ENCODE measurements at places on chromosomes 12 and 14.
A peak's percentile ranks its signal among the peaks of the same experiment; 100 is the strongest.

- DNase-seq: no peak
These were observed 83.0 kb downstream of the TTC7B start for GRCh38 chr14:90733139-90733808.

GRCh38 chr12:120583478-120584030, 2.4 kb upstream of the POP5 start:
- peak; percentile 29 for DNase-seq

DNA sequence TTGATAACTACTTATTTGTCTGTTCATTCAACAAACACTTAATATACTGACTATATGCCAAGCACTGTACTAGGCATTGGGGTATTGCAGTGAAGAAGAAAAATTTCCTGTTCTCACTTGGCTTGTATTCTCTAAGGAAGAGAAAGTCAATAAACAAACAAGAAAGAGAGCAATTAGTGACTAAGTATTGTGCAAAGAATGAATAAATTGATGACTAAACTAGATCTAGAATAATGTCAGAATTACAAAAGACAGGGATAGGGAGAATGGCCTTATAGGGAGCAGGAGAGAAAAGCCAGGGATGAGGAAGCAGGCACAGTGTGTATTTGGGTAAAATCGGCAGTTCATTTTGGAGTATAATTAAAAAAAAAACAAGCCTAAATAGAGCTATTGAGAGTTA, 4.2 kb upstream of the LIN7A start:
- DNase-seq: no peak

- DNase-seq: no peak
These were observed 430.5 kb downstream of the DPF3 start for GRCh38 chr14:72463291-72463866.

DNA sequence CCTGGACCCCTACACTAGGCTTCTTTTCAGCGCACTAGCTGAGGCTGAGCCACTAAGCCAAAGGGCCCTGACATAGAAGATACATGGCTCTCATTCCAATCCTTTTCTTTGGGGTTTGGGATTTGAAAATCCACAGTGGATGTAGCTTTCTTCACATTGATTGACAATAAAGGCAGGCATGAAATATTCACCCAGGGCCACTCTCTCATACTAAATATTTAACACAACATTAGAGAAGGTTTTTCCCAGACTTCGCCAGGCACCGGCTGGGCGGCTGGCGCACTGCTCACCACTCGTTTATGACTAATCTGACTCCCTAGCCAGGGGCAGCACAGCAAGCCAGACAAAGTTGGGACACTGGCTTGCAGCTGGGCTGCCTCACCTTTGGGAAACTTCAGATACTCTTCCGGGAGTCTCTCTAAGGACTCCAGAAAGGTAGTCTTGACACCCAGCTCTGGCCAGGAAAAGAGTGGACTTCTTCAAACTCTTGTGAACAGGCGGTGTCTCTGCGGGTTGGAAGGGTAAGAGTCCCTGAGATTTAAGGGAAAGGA, 699 bp upstream of the HOXC11 start:
- DNase-seq: no peak

GRCh38 chr12:132558042-132558856, 52.1 kb downstream of the LRCOL1 start:
- DNase-seq: no peak

DNA sequence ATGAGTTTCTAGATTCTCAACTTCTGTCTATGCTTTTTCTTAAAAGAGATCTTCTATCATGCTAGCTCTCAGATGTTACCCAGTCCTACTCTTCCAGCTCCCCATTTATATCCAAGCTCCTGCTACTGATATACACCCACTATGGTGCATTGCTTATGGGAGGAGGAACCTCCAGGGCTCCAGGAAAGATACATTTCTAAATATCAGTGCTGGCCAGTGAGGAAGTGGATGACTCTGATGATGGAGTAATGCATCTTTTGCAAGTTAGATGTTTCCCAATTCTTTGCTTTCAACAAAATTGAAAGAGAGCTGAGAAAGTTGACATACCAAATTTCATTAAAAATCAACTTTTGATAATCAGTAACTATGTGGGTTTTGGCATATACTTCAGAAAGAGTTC, 105.7 kb upstream of the RESF1 start:
- no peak for DNase-seq

GRCh38 chr12:47205532-47206449, 126.0 kb upstream of the AMIGO2 start:
- DNase-seq: no peak

DNA sequence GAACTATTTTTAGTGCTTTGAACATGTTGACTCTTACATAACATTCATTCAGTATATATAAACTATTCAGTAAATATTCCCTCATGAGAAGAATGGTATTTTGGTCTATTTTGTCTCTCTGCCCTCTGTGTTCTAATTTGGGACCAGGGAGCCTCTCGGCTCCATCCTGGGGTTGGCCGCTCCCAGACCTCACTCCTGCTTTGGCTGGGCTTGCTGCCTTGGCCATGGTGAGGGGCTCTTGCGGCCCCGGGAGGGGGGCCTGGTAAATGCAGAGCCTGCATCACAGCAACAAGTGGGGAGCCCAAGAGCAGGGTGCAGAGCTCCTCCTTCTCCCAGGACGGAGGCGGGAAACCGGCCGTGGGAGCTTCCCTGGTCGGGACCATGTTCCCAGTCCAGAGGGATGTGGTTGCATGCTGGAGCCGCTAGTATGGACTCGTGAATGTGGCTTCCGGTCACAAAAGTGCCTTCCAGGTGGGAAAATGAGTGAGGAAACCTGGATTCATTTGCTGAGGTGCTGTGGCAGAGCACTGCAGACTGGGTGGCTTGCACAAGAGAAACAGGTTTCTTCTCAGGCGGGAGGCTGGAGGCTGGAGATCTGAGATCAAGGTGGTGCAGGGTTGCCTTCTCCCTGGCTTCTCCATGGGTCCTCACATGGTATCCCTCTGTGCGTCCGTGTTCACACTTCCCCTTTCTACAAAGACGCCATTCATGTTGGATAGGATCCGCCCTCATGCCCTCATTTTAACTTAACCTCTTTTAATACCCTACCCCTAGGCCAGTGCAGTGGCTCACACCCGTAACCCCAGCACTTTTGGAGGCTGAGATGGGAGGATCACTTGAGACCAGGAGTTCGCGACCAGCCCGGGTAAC, 250.2 kb downstream of the CACNA1C start:
- DNase-seq: no peak

- no peak for DNase-seq
These were observed 427.5 kb upstream of the MIS18BP1 start for GRCh38 chr14:45680531-45680930.

DNA sequence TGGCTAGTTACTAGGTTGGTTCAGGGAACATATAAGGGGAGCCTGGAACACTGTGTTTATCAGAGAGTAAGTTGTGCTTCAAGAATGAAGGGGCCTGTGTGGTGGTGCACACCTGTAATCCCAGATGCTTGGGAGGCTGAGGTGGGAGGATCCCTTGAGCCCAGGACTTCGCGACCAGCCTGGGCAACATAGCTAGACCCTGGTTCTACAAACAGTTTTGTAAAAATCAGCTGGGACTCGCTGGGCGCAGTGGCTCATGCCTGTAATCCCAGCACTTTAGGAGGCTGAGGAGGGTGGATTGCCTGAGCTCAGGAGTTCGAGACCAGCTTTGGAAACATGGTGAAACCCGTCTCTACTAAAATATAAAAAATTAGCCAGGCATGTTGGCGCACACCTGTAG, 42.1 kb upstream of the GPR132 start:
- DNase-seq: no peak

GRCh38 chr12:13371797-13372196, 175.3 kb downstream of the EMP1 start:
- DNase-seq: no peak

GRCh38 chr12:31106101-31106803, 32.6 kb downstream of the DDX11 start:
- peak; percentile 29 for DNase-seq

DNA sequence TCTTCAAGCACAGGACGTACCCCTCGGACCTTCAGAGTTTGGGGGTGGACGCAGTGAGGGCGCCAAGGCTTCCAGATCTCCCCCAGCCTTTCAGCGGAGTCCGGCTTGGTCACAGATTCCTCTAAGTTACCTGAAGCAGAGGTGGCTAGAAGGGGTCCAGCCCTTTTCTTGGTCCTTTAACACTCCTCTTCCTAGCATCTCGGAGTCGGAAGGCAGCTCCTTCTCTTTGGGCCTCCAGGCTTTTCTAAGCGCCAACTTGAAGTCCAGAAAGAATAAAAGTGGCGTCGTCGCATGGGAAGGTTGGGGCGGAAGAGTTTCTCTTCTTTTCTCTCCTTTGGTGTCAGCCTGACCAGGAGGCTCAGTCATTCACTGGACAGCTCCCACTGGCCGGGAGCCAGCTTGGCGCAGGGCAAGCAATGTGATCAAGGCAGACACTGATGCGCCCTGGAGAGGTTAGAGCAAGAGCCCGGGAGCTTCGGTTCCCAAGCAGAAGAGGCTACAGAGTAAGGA, 9.6 kb downstream of the OR6S1 start:
- no peak for DNase-seq

- DNase-seq: no peak
These were observed 168.0 kb downstream of the TMTC3 start for GRCh38 chr12:88310069-88310468.

GRCh38 chr14:75283833-75284563, 5.4 kb downstream of the FOS start:
- DNase-seq: no peak

DNA sequence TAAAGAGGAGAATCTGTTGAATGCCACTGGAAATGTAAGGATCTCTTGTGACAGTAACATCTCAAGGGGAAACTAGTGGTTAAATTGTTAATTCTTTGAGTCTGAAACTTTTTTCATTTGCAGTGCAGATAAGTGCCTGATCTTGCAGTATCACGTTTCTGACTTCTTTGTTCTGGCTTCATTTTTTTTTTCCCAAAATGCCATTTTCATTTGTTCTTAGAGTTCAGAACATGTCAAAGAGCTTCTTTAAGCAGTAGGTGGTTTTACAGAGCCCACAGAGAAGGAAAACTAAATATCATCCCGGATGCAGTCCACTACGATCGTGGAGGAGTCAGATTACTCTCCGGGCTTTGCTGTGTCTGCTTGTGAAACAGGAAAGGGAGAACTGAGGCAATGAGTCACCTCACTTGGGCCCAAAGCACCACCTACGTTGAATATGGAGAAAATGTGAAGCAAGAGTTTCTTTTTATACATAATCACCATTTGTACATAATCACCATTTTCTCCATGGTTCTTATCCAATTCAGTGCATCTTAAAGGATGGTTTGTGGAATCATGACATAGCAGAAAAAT, 43.9 kb downstream of the HMGA2 start:
- no peak for DNase-seq

DNA sequence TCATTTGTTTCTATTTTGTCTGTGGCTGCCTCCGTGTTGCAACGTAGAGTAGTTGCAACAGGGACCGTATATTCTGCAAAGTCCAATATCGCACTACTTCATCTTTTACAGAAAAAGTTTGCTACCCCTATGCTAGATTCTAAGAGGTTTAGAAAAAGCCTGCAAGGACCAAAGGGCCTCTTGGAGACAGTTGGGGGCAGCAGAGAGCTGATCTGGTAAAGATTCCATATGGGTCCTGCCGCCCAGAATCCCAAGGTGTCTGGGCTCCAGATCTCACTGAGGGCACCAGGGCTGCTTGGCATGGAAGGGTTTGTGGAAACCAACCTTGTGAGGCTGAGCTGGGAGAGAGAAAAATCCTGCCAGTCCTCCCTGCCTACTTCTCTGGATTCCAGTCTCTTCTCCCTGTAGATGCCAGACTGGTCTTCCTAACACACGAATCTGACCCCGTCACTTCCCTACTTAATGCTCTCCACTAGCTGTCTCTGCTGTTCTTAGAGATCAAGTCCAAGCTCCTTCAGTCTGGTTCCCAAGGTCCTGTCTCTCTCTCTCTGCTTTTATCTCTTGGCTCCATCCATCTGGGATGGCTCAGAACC, 74.6 kb downstream of the GLRX5 start:
- peak; percentile 63 for DNase-seq

DNA sequence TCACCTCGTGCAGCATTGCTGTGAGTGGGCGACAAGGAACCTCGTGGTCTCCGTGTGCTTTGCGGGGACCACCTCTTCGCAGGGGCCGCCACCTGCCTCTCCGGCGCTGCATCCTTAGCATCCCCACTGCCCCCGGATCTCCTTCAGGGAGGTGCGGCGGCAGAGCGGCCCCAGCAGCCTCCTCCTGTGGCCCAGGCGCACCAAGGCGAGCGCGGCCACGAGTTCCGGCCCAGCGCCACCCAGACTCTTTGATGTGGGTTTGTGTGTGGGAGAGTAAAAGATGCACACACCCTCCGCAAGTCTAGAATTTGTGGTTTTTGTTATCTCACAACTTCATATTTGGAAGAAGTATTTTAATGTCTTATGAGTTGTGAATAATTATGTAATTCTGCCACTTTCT, 118.8 kb upstream of the DIO3 start:
- DNase-seq: no peak

GRCh38 chr12:52992699-52993557, 13.3 kb upstream of the EIF4B start:
- no peak for DNase-seq

DNA sequence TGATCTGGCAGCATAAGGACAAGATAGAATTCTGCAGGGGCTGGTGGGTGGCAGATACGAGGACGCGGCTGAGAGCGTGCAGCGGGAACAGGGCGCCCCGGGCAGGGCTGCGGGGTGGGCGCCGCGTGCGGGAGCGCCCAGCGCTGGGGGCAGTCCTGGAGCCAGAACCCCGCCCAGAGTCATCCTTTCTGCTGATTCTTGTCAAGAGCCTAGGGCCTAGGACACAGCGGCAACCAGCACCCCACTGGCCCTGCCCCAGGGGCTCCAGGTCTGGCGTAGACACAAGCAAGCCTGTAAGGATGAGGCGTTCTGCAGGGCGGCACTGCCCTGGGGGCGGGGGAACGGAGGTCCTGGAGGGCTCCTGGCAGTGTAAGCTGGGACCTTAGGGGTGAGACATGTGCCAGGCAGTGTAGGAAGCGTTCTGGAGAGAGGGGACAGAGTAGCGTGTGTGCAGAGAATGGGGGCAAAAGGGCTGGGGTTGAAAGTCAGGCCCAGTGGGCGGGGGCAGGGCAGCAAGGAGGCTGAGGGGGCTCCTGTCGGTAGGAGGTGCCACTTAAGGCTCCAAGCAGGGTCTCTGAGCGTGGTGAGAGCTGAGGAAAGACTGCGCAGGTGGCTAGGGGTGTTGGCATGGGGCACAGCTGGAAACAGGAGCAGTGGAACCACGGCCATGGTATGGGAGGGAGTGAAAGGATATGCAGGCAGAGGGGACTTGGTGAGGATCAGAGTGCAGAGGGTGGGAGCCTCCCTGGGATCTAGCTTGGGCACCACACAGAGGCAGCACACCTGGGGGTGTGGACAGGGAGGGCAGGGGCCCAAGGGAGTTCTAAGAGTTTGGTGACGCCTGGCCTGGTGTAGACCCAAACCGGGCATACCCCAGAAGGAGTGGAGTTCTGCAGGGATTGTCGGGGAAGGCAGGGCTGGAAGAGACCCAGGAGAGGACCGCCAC, 845 bp upstream of the AHNAK2 start:
- no peak for DNase-seq

Data from NCI-H1092 treated with DMSO at 0.1 percent for 48 hours (cell line).